ENCODE measurements at places on chromosomes 3 and 15.

DNA sequence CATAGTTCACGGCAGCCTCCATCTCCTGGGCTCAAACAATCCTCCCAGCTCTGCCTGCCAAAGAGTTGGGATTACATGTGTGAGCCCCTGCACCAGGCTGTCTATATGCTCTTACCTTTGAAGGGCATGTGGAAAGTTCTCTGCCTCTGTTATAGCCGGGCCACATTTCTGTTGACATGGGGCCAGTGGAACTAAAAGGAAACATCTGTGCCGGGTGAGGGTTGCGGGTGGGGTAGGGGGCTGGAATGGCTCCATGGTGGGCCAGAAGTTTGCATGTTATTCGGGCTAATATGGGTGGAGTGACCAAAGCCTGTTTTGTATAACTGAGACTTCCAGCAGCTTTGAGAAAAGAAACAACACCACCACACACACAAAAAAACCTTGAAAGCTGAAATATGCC is 8.3 kb upstream of the CLEC3B start:
- no peaks in the 10 kb centered on the region for H3K4me1 ChIP-seq
- no peak overlapping the region for H3K4me3 ChIP-seq
- H3K27me3 ChIP-seq = no peaks in the 10 kb centered on the region

DNA sequence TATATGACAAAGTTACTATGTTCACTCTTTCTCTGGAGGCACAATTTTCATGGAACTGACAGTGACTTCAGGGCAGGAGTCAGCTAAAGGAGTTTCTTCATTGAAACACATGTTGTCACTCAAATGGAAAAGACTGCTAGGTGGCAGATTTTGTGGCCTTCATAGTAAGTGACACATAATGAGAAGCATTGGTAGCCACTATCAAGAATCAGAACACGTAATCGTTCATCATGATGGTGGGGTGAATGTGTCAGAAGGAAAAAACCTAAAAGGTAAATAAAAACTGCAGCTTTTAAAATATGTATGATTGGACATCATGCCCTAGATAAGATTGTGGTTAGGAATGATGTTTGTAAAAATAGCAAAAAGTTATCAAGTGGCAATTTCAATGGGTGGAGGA is 1491.0 kb downstream of the SI start:
- no peak overlapping the region for H3K27ac ChIP-seq
- DNase-seq = no peak
- no peaks in the 10 kb centered on the region for H3K36me3 ChIP-seq
- no peaks in the 10 kb centered on the region for H3K4me1 ChIP-seq
- no peak overlapping the region for H3K4me3 ChIP-seq
- H3K27me3 ChIP-seq = no peaks in the 10 kb centered on the region

GRCh38 chr3:195246581-195246995 is 24.4 kb downstream of the XXYLT1 start:
- H3K27ac ChIP-seq = no peak overlapping the region
- no peaks in the 10 kb centered on the region for H3K27me3 ChIP-seq
- H3K4me1 ChIP-seq = peaks cover 4% of the 10 kb centered on the region
- no peak overlapping the region for H3K4me3 ChIP-seq
- DNase-seq = no peak

- H3K36me3 ChIP-seq = no peaks in the 10 kb centered on the region
- H3K27ac ChIP-seq = no peak overlapping the region
- no peaks in the 10 kb centered on the region for H3K27me3 ChIP-seq
- peaks cover 12% of the 10 kb centered on the region for H3K4me1 ChIP-seq
Measured at GRCh38 chr15:40055576-40056293, 16.8 kb upstream of the SRP14 start.

GRCh38 chr3:30372837-30373236 is 233.6 kb upstream of the TGFBR2 start:
- H3K4me3 ChIP-seq = no peak overlapping the region
- H3K27ac ChIP-seq = no peak overlapping the region
- no peaks in the 10 kb centered on the region for H3K4me1 ChIP-seq

DNA sequence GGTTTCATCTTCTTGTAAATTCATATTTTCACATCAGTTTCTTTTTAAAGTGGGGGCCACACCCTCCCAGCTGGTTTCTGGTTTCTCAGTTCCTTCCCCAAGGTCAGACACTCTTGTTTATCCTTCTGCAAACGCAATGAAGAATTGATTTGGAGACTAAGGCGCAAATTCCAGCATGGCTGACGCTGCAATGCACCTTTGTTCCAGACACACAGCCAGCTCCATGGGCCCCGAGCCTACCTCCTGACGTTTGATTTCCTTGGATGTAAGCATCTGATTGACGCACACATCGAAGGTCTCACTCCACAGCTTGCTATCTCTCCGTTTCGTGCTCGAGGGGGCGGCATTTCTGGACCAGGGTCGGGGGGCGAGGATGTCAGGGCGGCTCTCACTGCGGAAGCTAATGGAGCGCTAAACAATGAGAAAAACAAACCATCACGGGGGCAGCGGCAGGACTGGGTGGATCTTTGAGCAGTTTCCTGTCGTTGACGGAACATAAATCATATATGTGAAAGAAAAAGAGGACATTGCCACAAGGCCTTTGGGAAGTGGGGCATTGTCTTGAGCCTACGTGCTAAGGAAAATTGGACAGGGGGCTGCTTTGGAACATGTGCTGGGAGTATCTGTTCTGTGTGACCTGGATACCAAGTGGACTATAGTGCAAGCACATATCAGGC is 46.9 kb downstream of the ARHGEF3 start:
- no peaks in the 10 kb centered on the region for H3K4me1 ChIP-seq
- DNase-seq = no peak
- no peak overlapping the region for H3K4me3 ChIP-seq
- no peaks in the 10 kb centered on the region for H3K27me3 ChIP-seq
- no peaks in the 10 kb centered on the region for H3K36me3 ChIP-seq

DNA sequence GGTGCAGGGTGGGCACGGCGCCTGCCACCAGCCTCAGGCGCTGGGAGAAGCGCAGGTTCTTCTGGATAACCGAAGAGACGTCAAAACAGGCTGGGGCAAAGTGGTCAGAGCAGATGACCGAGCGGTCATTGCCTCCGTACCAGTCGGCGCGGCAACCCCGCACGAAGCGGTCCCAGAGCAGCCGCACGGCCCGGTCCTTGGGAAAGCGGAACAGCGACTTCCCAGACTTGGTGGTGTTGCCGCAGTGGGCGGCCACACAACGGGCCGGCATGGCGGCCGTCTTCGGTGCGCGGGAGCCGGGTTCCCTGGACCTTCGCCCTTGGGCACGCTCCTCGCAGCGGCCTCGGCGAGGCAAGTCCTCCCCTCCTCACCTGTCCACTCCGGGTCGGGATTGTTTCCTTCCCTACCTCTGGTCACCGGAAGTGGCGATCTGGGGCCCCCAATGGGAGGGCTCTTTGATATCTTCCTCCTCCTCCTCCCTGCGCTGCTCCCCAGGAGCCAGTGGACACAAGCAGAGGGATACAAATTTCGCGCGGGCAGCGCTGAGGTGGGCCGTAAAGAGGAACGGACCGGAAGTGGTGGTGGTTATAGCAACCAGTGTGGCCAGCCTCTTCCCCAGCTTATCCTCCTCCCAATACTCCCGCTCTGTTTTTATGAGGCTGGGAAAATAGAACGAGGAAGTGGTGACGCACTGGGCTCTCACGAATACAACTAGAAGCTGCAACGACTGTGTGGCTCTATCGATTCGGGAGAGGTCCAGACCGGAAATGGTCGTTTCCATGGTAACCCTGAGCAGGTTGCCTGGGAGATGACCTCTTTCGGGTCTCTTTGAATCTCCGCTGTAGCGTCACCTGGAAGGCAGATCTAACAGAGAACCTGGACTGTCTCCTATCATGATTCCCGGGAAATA is at the start of the genes LRRC49 and THAP10:
TSS of gene LRRC49 (plus strand) at position 825 of the 910 bp plus-strand sequence. CDS start at position 894, 69 bp downstream.
TSS of gene THAP10 (minus strand) at position 432 of the 910 bp plus-strand sequence. CDS start at position 271, 161 bp downstream.
- H3K36me3 ChIP-seq = peaks cover 27% of the 10 kb centered on the region
- peak within 1 kb of the TSS; percentile 78 for H3K27ac ChIP-seq
- peaks cover 8% of the 10 kb centered on the region for H3K4me1 ChIP-seq
- peak; percentile 92 for DNase-seq
- H3K27me3 ChIP-seq = no peaks in the 10 kb centered on the region
- peak within 1 kb of the TSS; percentile 92 for H3K4me3 ChIP-seq
